ENCODE measurements at places on chromosomes 6 and 20.
A peak's percentile ranks its signal among the peaks of the same experiment; 100 is the strongest.

DNA sequence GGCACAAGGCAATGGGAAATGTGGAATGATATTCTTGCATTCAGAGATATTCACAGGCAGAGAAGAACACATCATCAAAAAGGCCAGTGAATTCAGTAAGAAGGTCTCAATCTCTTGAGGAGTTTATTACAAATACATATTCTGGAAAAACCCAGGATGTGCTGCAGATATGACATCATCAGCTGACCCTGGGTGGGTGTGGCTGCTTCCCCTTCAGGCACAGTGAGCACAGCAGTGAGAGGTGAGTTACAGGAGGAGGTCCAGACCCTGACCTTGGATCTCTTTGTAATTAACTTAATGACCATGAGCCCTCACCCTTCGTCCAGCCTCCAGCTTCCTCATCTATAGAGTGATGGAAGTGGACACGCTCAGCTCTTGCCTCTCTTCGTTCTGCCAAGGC, 147.5 kb upstream of the SYNDIG1 start:
- no peak for DNase-seq

GRCh38 chr20:9287826-9288225, 218.9 kb downstream of the PLCB4 start:
- no peak for DNase-seq

- DNase-seq: no peak
Observed at GRCh38 chr20:24388828-24389380, 80.5 kb upstream of the SYNDIG1 start.

GRCh38 chr6:88013015-88013414, 34.6 kb upstream of the SPACA1 start:
- DNase-seq: no peak

- no peak for DNase-seq
Observed at GRCh38 chr6:35683267-35683666, 5.4 kb downstream of the FKBP5 start.

DNA sequence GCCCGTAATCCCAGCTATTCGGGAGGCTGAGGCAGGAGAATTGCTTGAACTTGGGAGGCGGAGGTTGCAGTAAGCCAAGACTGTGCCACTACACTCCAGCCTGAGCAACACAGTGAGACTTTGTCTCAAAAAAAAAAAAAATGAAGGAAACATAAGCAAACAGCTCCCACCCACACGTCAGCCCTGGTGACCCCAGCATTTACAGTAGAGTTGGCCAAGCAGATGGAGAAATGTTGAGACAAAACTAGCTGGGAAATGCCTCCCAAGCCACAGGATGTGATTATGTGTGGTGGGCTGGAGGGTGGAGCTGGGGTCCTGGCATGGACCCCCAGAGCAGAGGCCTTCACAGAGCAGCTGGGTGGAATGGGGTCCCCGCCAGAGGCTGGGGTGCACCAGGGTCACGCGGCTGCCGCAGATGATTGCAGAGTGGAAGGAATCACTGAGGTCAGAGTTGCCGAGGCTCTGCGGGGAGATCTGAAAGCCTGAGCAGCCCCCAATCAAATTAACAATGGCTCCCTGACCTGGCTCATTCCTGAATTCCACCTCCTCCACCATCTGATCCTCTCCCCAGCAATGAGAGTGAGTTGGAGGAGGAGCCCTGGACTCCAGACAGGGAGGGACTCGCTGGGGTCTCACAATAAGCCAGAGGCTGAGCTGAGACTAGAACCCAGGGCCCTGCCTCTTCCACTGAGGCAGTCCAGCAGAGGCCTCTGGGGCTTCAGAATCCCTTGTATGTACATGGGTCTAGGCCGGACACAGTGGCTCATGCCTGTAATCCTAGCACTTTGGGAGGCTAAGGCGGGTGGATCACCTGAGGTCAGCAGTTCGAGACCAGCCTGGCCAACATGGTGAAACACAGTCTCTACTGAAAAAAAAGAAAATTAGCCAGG, 34.7 kb upstream of the TGM2 start:
- DNase-seq: no peak

DNA sequence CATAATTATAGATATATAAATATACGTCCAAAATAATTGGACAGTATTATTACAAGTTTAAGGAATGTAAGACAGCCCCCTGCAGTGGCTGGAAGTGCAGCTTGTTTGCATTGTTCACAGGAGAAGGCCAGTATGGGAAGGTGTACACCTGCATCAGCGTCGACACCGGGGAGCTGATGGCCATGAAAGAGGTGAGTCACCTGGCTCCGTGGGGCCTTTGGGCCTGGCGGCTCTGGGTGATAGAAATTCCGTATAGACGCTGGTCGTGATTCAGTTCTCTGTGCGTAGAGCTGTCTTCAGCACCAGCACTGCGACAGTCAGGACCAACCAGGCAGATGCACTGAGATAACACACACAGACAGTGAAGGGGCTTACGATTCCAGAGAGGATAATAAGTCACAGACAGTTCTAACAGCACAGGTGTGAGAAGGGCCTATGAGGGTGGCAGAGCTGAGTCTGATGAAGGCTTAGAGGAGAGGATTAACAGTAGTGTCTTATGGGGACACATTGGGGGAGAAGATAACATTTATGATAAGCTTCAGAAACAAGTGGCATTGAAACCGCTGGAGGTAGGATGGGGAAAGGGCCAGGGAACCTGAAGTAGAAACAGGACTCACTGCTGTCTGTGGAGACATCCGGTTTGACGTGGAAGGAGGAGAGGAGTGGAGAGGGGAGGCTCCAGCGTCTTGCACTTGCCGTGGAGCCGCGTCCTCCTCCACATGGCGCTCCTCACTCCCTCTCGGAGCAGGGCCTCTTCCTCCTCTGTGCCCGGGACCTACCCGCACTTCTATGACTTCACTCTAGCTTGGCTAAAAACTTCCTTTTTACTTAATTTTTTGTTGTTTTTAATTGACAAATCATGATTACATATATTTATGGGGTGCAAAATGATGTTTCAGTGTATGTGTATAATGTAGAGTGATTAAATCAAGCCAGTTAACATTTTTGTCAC, 116.5 kb downstream of the MAP3K4 start:
- no peak for DNase-seq

DNA sequence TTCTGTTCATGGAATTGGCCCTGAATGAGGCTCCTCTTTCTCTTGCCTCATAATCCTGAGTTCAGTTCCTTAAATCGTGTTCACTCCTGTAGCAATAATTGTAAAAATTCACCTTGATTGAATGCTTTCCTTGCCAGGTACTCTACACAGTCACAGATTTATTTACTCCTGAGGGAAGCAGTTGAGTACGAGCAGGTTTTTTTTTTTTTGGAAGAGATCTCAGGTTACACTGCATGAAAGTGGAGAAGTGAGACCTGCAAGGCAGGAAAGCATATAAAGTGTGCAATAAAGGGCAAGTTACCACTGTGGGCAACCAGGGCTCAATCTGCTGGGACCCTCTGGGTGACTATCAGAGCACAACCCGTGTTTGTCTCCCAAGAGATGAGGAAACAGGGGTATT, 93.0 kb upstream of the DOK5 start:
- DNase-seq: no peak

DNA sequence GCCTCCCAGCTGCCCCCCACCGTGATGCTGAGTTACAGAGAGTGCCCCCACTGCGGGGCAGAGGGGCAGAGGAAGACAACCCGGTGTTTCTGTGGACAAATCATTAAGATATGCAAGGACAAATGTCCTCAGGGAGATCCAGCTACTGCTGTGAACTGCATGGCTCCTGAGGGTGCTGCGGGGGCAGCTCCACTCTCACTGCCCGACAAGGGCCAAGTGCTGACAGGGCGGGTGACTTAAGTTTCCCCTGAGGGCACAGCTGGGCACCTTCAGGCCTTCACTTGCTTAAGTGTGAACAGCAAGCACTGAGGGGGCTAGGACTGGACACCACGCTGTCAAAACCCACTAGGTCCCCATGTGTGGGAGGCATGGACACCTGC, 26.2 kb upstream of the TCFL5 start:
- no peak for DNase-seq

GRCh38 chr20:11682285-11682684, 235.4 kb upstream of the BTBD3 start:
- DNase-seq: peak; percentile 67

GRCh38 chr20:20413810-20414281, 45.9 kb downstream of the INSM1 start:
- no peak for DNase-seq

- no peak for DNase-seq
Observed at GRCh38 chr6:84017709-84018452, 15.7 kb upstream of the MRAP2 start.

DNA sequence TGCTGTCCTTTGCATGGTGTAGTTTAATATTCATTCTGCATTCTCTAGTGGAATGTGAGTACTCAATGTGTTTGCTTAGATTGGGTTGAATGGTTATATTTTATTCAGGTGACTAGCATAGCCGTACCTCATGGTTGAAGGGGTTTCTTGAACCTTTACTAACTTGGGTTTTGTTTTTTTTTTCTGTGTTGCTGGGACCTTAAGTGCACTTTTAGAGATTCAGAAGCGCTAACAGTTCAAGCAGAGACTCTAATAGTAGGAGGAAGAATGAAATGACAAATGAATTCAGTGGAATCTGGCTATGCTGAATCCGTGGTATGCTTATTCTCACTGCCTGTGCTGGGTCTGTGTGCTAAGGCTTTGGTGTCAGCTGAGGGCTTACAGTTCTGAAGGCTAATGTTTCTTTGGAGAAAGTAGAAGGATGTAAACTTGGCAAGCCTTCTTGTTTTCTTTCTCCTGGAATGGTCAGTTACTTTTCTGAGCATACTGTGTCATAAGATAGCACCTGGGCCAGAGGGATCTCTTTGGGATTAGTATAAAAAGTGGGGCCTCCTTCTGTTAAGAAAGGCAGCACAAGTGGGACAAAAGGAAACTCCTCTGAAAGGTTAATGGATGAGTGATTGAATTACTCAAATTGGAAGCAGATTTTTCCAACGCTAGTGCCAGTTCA, 28.7 kb downstream of the RNF144B start:
- no peak for DNase-seq

- no peak for DNase-seq
Observed at GRCh38 chr6:81906709-81907204, 154.3 kb upstream of the TENT5A start.

DNA sequence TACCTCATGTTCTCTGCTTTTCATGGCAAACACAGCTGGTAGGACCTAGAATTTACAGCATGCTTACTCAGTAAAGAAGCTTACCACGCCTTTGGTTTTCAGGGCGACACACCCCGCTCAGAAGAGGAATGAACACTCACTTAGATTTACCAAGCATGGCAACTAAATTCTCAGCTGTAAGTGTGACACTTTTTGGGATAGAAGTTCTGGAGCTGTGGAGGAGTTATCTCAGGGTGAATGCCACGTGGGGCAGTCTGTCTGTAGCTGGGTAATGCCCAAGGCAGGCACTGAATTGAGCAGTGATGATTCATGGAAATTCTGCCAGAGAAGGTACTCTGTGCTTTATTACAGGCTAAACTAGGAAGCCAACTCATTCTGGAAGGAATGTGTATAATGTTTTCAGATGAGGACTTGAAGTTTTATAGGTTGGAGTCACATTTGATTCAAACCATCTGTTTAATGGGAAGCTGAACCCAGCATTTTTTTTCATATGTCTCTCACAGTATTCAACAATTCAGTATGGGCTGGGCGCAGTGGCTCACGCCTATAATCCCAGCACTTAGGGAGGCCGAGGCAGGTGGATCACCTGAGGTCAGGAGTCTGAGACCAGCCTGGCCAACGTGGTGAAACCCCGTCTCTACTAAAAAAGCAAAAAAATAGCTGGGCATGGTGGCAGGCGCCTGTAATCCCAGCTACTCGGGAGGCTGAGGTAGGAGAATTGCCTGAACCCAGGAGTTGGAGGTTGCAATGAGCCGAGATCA, 3.5 kb upstream of the PRIM2 start:
- DNase-seq: no peak

DNA sequence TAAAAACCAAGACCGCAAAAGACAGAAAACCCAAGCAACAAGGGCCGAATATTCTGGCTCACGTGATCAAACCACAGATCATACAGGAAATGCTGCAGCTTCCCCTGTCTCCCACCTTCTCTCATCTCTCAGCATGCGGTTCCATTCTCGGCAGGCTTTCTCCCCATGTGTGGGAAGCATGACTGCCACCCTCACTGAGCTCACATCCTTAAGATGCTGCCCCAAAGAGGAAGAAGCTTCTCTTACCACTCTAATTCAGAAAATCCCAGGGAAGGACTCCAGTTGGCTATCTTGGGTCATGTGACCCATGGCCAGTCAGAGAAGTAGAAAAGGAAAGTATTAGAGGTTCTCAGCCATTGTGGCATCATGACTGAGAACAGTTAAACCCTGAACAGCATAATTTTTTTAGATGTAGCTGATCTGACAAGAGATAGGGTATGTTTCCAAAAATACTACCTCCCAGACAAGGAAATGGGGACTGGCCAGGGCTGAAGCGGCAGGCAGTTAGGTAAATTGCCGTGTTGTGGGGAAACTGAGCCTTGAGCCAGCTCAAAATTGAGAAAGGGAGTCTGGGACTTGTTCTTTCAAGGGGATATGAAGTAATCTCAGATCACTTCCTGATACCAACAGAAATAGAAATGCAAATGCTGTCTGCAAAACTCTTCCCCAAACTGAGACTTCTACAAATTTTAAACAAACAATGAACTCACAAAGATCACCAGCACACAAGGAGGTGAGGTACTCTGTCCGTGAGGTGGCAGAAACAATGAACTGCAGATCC, 37.1 kb upstream of the GRM4 start:
- no peak for DNase-seq

DNA sequence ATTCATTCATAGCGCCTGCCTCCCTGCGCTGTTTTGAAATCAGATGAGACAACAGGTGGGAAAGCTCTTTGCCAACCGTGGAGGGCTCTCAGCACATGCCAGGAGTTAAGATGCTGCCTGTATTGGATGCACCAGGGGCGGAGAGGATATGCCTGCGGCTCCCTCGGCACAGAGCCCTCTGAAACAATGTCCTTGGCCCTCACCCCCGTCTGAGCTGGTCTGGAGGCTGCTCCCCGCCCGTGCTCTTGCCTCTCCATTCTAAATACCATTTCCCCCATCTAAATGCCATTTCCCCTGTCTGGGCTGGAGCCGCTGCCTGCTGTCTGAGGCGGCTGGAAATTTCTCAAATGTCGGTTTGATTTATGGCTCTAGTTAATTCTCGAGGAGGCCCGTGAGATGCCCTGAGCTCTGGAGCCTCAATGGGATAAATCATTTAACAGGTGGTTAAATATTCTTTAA, 50.8 kb upstream of the MLN start:
- DNase-seq: no peak
